ENCODE measurements at places on chromosomes 5 and 9. TPM values are rescaled to one million over a fixed set of nuclear protein-coding genes. Genes with fewer than 3 reads are reported as not detected.

DNA sequence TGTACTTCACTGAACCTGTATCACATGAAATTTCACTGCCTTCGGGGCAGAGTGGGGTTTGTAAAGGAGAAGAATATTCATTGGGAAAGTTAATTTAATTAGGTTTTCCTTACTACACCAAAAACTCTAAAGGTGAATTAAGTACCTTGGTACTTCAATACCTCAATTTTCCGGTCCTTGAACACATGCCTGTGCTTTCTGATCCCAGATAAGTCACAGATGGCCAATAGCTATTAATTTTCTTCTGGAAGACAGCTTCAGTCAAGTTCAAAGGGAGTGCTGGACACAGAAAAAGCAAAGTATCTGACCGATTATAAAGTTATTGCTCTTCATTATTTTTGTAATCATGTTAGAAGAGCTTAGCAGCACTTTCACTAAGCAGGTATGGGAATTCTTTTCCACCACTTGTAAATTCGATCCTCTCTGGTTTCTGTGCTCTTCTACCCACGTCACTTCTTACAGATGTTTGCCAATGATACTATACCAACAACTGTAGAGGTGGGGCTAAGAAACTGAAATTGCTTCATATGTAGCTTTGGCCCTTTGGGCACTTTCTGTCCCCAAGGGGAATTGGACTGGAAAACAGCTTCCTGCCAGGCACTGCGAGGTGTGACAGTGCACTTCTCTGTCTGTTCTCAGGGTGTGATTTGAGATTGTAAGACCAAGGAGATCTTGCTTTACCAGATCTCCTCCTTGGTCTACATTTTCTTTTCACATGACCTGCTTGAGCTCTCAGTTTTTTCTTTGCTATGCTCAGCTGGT, 164.0 kb downstream of the CCDC192 start:
- no peak for DNase-seq
- H3K36me3 ChIP-seq, result no peaks in the 10 kb centered on the region
- no peak overlapping the region for H3K27ac ChIP-seq
- no peaks in the 10 kb centered on the region for H3K4me1 ChIP-seq

DNA sequence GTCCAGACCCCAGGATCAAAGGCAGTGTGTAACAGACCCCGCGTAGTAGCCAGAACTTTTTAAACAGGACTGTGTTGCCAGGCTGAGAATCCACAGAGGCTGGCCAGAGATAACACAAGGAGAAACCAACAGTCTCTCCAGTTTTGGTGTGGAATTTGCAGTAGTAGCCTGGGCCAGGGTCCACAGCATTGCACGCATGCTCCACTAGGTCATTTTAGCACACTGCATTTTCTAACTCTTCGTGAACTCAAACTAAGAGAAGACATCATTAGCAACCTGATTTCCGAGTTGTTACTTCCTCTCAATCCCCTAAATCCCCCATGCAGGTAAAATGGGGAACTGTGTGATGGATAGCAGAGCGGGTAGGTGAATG, 119.6 kb downstream of the BOD1 start:
- no peaks in the 10 kb centered on the region for H3K27me3 ChIP-seq
- H3K27ac ChIP-seq, result no peak overlapping the region
- H3K36me3 ChIP-seq, result no peaks in the 10 kb centered on the region
- DNase-seq, result no peak

DNA sequence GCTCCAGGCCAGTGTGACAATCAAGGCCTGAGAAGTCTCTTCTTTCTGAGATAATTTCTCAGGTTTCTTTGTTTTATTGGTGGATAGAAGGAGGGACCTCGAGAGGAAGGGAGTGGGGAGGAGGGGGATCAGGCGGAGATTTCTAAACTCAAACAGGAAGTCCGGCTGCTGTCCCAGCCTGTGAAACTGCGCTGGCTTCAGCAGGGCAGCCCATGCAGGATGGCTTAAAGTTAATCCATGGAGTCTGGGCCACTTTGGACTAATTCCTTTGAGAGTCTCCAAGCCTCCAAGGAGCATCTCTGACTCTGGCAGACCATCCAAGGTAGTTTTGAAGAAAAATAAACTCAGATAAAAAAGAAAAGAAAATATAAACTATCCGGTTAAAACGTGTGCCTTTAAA, 378.5 kb downstream of the MLLT3 start:
- no peaks in the 10 kb centered on the region for H3K4me1 ChIP-seq
- peaks cover 4% of the 10 kb centered on the region for H3K27me3 ChIP-seq
- no peak overlapping the region for H3K4me3 ChIP-seq
- no peak overlapping the region for H3K27ac ChIP-seq
- no peaks in the 10 kb centered on the region for H3K36me3 ChIP-seq

DNA sequence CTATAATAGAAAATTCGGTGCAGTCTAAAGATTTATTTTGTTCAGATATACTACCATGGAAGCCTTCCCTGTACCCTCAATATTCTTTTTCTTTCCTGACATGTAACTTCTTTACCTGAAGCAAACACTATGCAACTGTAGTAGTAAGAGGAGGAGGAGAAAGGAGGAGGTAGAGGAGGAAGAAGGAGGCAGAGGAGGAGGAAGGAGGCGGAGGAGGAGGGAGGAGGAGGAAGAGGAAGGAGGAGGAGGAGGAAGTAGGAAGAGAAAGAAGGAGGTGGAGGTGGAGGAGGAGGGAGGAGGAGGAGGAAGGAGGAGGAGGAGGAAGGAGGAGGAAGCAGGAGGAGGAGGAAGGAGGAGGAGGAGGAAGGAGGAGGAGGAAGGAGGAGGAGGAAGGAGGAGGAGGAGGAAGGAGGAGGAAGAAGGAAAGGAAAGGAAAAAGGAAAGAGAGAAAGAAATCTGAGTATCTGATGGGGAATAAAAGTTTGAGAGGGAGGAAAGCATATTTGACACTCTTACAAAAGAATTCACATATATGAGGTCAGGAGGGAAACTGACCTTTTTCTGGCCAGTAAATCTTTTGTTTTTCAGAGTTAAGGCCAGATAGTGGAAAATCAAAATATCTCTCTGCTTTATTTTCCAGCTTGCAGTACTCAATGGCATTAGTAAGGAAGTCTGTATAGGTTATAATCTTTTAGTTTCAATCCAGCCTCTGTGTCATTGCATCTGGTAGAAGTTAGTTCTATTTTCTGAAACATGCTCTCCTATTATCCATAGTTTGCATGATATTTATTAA, 114.5 kb upstream of the LPAR1 start:
- peaks cover 11% of the 10 kb centered on the region for H3K4me1 ChIP-seq
- no peak for DNase-seq
- no peaks in the 10 kb centered on the region for H3K27me3 ChIP-seq
- no peak overlapping the region for H3K27ac ChIP-seq
- H3K36me3 ChIP-seq, result no peaks in the 10 kb centered on the region

RAI14 gene
- 82.7 TPM for total RNA-seq

GGTA1 gene
- total RNA-seq, result under 0.01 TPM
